ENCODE measurements at places on chromosomes 5 and 9.

DNA sequence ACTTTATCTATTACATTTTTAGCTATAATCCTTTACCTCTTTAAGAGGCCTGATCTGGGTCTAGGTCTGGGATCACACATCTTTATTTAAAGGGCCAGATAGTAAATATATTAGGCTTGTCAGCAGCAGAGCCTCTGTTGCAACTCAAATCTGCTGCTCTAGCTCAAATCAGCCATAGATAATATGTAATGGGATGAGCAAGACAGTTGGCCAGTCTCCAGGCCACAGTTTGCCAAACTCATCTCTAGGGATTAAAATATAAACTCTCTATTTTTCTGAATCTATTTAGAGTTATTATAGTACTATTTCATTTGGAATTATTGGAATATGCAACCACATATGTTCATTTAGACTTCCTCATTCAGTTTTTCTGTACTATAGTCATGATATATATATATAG is 115.9 kb upstream of the MINAR2 start:
- no peak for DNase-seq

- no peak for DNase-seq
These were observed 141.5 kb upstream of the ERCC6L2 start for GRCh38 chr9:95733741-95734666.

GRCh38 chr9:35446012-35446411 is 43.9 kb upstream of the RUSC2 start:
- no peak for DNase-seq

DNA sequence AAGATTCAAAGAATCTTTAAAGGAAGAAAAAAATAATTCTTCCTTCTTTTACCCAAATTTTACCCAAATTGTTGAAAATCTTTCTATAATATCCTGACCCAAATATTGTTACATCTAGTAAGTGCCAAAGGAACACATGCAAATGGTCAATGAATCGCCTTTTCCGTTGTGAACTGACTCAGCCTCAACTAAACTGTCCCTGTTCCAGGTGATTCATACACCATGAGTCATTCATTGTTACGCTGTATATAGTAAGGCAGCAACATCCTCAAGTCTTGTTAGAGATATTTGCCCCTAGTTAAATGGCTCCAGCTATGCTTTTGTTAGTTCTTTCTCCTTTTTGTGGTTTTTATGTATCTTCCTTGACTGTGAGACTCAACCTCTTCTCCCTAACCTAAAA is 9.7 kb downstream of the PTGER4 start:
- DNase-seq: no peak

DNA sequence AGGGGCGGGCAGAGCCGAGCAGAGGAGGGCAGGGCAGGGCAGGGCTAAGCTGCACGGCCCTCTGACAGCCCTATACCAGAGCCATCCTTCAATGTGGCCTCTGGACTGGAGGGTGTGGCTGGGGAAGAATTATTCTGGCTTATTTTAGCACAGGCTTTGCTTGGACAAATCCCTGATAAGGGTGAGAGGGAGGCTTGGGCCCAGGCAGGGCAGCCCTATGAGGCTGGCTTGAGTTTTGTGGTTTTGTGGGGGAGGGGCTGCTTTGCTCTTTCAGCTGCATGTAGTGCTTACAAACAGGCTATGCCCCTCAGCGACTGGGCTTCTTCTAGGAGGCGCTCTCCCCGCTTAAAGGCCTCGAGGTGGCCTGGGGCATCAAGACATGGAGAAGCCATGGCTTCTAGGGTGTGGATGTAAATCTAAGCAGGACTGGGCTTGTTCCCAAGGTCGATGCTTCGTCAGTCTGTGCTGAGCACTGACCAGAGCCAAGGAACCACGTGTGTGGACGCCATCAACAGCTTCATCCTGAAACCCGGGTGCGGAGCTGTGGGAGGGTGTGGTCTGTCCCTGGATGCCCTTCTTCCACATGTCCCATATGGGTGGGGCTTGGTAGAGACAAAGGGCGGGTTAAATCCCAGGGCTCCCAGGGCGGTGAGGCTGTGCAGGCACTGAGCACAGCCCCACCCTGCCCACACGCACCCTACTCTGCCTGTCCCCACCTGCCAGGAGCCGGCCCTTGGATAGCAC is 45.7 kb upstream of the IPPK start:
- DNase-seq: no peak

GRCh38 chr5:585556-585955 is 26.6 kb upstream of the CEP72 start:
- DNase-seq: no peak
